ENCODE measurements at places on chromosomes 1 and 21. TPM values are rescaled to one million over a fixed set of nuclear protein-coding genes. Genes with fewer than 3 reads are reported as not detected.

GRCh38 chr1:168742994-168743650 is 14.1 kb upstream of the DPT start:
- DNase-seq: no peak
- no peak overlapping the region for H3K27ac ChIP-seq
- H3K36me3 ChIP-seq: no peaks in the 10 kb centered on the region
- no peaks in the 10 kb centered on the region for H3K4me1 ChIP-seq
- H3K4me3 ChIP-seq: no peak overlapping the region

- H3K36me3 ChIP-seq: peaks cover 8% of the 10 kb centered on the region
- no peak overlapping the region for H3K4me3 ChIP-seq
- H3K27me3 ChIP-seq: no peaks in the 10 kb centered on the region
- H3K4me1 ChIP-seq: peaks cover 34% of the 10 kb centered on the region
- no peak for DNase-seq
Observed at GRCh38 chr1:198232378-198232777, 75.6 kb downstream of the NEK7 start.

- H3K36me3 ChIP-seq: no peaks in the 10 kb centered on the region
- H3K27ac ChIP-seq: no peak overlapping the region
Observed at GRCh38 chr1:84795966-84796600, 96.9 kb downstream of the LPAR3 start.

- no peak overlapping the region for H3K27ac ChIP-seq
- H3K4me1 ChIP-seq: no peaks in the 10 kb centered on the region
- H3K27me3 ChIP-seq: peaks cover 4% of the 10 kb centered on the region
- no peak for DNase-seq
Observed at GRCh38 chr1:94143173-94143808, 22.3 kb upstream of the ABCA4 start.

The PTPN7 gene
- 119 TPM for total RNA-seq

GRCh38 chr1:230326971-230327891 is 98.9 kb downstream of the PGBD5 start:
- H3K27me3 ChIP-seq: no peaks in the 10 kb centered on the region
- peaks cover 3% of the 10 kb centered on the region for H3K4me1 ChIP-seq
- H3K4me3 ChIP-seq: no peak overlapping the region
- H3K27ac ChIP-seq: no peak overlapping the region

DNA sequence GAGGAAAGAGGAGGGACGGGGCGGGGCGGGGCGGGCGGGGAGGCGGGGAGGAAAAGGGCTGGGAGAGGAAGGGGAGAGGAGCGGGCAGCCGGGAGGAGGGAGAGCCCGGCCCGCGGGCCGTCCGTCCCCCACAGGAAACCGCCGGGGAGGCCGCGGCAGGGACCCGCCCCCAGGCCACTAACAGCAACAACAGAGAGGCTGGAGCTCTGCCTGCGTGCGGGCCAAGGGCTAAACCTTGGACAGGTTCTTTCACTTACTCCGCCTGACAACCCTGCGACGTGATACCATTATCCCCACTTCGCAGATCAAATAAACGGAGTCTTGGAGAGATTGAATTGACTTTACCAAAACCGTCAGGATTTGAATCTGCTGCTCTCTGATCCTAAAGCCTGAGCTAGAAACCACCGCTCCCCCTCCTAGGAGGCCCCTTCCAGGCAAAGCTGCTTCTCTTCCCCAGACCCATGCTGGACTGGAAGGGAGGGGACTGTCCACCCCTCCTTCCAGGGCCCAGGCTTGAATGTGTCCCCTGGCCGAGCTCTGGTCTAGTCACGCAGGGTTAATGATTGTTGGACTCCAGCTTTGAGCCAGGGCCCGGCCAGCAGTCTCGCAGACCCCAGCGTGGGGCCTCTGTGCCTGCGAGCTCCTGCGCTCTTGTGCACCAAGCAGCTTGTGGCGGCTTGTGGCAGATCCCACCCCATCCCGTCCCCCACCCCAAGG is at the start of gene EVA1B:
Gene EVA1B, minus strand, starts transcription at position 10 of the 717 bp plus-strand sequence. CDS start 608 bp downstream, outside the sequence.
- H3K27me3 ChIP-seq: peaks cover 5% of the 10 kb centered on the region
- H3K27ac ChIP-seq: no peak within 1 kb of the TSS
- H3K4me3 ChIP-seq: peak within 1 kb of the TSS; percentile 68
- peaks cover 16% of the 10 kb centered on the region for H3K4me1 ChIP-seq

DNA sequence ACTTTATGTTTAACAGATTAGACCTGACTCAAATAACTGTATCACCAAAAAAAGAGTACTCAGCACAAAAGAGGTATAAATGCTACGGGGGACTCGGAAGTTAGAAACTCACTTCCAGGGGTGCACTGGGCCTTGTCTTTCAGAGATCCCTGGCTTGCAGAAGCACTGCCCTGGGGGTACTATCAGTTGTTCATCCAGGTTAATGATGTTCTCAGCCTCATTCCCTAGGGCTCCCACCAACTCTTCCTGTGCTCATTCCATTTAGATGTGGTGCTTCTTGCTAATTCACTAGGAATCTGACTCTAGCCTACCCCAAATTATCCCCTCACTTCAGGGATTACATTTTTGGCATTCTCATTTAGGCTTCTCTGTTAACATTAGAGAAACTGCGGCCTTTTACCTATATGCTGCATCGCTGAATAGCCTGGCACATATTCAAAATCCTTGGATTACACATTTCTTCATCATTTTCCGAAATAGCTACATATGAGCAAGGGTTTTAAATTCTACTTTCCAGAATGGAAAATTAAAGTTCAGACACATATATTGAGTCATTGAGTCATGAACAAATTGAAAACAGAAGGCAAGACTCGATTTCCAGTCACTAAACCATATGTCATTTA is 338.5 kb downstream of the KCTD3 start:
- no peak overlapping the region for H3K4me3 ChIP-seq
- no peak for DNase-seq
- no peaks in the 10 kb centered on the region for H3K4me1 ChIP-seq
- H3K27ac ChIP-seq: no peak overlapping the region
- H3K36me3 ChIP-seq: no peaks in the 10 kb centered on the region

- DNase-seq: no peak
- no peaks in the 10 kb centered on the region for H3K36me3 ChIP-seq
- H3K4me3 ChIP-seq: no peak overlapping the region
- H3K27me3 ChIP-seq: no peaks in the 10 kb centered on the region
- no peak overlapping the region for H3K27ac ChIP-seq
Observed at GRCh38 chr1:240468656-240469055, 143.3 kb downstream of the GREM2 start.

DNA sequence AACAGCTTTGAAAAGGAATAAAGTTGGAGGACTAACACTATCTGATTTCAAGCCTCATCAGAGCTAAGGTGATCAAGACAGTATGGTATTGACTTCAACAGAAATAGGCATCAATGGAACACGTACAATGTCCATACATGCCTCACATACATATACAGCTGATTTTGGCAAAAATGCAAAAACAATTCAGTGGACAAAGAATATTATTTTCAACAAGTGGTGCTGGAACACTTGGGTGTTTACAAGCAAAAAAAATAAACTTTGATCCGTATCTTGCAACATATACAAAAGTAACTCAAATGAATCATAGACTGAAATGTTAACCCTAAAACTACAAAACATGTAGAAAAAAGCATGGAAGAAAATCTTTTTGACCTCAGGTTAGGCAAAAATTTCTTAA is 141.9 kb upstream of the ZC3H11B start:
- DNase-seq: no peak
- H3K4me3 ChIP-seq: no peak overlapping the region
- no peaks in the 10 kb centered on the region for H3K36me3 ChIP-seq

The C1orf21 gene
- total RNA-seq: 1.2 TPM

DNA sequence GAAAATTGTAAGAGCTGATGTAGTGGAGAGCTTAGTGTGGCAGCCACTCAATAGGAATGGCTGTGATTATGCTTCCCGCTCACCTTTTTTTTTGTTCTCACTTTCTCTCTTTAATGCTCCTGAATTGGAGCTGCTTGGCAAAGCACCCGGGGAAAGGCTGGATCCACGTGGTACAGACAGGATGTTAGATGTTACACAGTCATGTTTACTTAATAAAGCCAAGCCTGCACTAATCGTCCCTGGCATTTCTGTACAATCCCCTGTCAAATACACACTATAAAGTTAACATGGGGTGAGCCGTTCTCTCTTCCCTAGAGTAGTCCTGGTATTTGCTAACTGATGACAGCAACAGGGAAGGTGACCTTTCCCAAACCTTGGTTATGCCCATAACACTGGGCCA is 187.8 kb downstream of the ZSCAN20 start:
- no peaks in the 10 kb centered on the region for H3K4me1 ChIP-seq
- no peaks in the 10 kb centered on the region for H3K36me3 ChIP-seq
- no peak overlapping the region for H3K27ac ChIP-seq

The DMRTA2 gene
- total RNA-seq: 0.07 TPM

DNA sequence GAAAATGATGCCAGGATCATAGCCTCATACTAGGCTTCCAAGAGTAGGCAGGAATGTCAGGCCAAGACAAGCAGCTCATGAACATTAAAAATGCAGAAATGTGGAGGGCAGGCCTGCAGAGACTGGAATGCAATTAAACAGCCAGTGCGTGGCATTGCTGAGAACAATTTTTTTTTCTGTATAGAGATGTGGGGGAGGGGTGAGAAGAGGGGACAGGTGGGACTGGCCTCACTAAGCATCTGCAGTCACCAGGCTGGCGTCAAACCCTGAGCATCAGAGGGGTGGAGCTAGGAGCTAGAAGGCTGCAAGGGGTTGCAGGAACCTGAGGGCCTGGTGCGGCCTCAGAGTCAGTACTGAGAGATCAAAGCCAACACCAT is 114.1 kb downstream of the TNR start:
- H3K4me3 ChIP-seq: no peak overlapping the region
- H3K27me3 ChIP-seq: peaks cover 12% of the 10 kb centered on the region
- H3K36me3 ChIP-seq: no peaks in the 10 kb centered on the region
- DNase-seq: no peak

The INAVA gene
- not detected for total RNA-seq

DNA sequence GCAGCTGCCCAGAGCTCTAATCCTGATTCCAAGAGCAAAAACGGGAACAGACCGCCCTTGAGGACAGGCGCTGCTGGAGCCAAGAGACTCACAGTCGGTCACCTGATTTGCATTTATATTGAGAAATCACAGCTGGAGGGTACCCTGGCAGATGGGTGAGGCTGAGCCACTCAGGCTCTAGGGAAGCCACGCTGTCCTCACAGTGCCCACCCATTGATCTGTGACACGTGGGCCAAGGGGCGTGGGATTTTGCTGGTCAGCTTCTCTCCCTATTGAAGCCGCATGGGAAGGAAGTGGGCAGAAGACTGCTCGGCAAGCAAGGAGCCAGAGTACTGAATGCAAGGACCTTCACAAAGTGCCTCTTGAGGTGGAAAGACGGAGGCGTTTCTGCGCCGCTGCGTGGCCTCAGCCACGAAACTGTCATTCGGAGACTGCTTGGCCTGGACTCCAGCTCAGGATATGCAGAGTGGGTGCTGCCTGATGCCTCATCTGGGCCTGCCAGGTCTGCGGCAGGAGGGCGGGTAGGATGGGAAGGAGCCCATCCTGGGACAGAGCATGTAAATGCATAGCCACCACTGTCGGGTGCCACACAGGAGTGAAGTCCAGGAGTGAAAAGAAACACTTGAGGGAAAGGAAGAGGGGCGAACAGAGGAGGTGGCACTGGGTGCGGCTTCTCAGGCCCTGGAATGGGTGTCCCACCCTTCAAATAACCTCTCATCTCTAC is 139.8 kb downstream of the PGBD5 start:
- peaks cover 9% of the 10 kb centered on the region for H3K4me1 ChIP-seq
- H3K4me3 ChIP-seq: no peak overlapping the region
- H3K36me3 ChIP-seq: peaks cover 1% of the 10 kb centered on the region
- H3K27ac ChIP-seq: no peak overlapping the region

The SLC44A5 gene
- 0.74 TPM for total RNA-seq

The NPR1 gene
- total RNA-seq: 0.10 TPM

GRCh38 chr1:243287652-243288051 is 31.8 kb downstream of the SDCCAG8 start:
- peak; percentile 23 for DNase-seq
- H3K27me3 ChIP-seq: no peaks in the 10 kb centered on the region
- H3K36me3 ChIP-seq: peaks cover 48% of the 10 kb centered on the region
- H3K4me3 ChIP-seq: no peak overlapping the region

The OR2T35 gene
- total RNA-seq: not detected

- no peaks in the 10 kb centered on the region for H3K27me3 ChIP-seq
- H3K36me3 ChIP-seq: no peaks in the 10 kb centered on the region
- H3K4me3 ChIP-seq: peak overlapping the region; percentile 74
- DNase-seq: peak; percentile 57
- H3K4me1 ChIP-seq: peaks cover 51% of the 10 kb centered on the region
Observed at GRCh38 chr1:226882631-226883409, 12.4 kb downstream of the PSEN2 start.

- no peaks in the 10 kb centered on the region for H3K27me3 ChIP-seq
- no peaks in the 10 kb centered on the region for H3K36me3 ChIP-seq
- H3K4me3 ChIP-seq: no peak overlapping the region
Observed at GRCh38 chr1:10383630-10384029, 15.2 kb upstream of the PGD start.

- no peak overlapping the region for H3K4me3 ChIP-seq
- H3K27me3 ChIP-seq: peaks cover 10% of the 10 kb centered on the region
- no peak overlapping the region for H3K27ac ChIP-seq
- no peaks in the 10 kb centered on the region for H3K4me1 ChIP-seq
- no peaks in the 10 kb centered on the region for H3K36me3 ChIP-seq
- DNase-seq: no peak
Observed at GRCh38 chr1:178361847-178362246, 134.9 kb downstream of the CLEC20A start.

The CNR2 gene
- total RNA-seq: not detected

The ASTN1 gene
- not detected for total RNA-seq

The IGSF9 gene
- not detected for total RNA-seq

Data from activated naive CD4-positive, alpha-beta T cell treated with anti-CD3 and anti-CD28 coated beads for 36 hours (primary cell).